ENCODE measurements at places on chromosomes 3 and 15.

DNA sequence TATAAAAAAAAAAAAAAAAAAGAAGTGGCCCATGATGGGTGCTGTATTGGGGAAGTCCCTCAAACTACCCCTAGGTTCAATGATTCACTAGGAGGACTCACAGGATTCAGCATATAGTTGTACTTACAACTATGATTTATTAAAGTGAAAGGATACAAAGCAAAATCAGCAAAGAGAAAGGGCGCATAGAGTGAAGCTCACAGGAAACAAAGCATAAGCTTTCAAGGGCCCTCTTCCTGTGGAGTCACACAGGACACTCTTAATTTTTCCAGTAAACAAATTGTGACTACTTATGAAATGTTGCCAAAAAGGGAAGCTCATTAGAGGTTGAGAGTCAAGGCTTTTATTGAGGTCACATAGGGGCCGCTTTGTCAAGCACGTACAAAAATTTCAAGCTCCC, 153.7 kb upstream of the GAP43 start:
- DNase-seq, result no peak

DNA sequence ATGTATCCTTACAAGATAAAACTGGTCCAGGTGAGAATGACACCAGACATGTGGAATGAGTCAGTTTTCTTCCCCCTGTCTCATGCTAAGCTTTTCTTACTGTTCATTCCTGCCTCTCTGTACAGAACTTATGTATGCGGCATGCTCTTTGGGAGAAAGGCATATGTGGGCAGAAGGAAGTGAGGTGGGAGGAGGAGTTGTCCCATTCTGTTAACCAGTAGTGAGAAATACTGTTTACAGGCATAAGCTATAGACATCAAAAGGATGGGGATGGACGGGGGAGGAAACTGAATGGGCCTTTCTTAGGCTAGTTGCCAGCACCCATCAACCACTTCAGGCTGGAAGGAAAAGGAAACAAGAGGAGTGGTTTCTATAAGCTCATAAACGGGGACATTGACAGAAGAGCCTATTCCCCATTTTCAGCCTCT, 143.6 kb upstream of the BHLHE40 start:
- DNase-seq, result no peak

- DNase-seq, result no peak
Observed at GRCh38 chr3:61935814-61936213, 374.4 kb downstream of the PTPRG start.

DNA sequence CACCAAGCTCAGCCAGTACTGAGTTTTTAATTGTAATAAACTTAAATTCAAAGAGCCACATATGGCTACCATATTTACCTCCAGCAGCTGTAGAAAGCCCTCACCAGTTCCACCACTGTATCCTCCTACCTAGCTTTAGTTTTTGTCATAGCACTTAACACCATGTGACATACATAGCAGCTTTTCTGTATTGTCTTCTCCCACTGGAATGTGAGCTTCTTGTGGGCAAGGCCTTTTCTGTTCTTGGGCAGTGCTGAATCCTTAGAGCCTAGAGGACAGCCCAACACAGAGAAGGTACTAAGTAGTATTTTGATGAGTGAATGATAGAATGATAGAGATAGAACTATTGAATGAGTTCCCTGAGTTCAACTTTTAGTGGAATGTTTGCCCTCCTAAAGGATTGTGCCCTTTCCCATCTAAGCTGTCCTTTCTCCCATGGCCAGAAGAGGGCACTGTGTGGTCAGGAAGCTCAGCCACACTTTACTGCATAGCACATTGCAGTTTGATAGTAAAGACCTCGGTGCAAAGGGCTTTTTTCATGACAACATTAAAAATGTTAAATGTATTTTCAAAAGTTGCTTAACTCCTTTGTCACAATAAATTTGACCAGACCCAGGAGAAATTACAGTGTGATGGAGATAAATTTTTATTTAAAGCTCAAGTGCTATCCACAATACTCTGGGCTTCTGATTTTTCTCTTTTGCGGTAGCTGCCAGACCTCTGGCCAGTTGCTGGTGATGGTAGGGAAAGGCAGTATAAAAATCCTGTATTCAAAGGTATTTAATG, 115.8 kb downstream of the GHSR start:
- peak; percentile 66 for DNase-seq

GRCh38 chr3:39978308-39978707, 168.9 kb downstream of the MYRIP start:
- no peak for DNase-seq

DNA sequence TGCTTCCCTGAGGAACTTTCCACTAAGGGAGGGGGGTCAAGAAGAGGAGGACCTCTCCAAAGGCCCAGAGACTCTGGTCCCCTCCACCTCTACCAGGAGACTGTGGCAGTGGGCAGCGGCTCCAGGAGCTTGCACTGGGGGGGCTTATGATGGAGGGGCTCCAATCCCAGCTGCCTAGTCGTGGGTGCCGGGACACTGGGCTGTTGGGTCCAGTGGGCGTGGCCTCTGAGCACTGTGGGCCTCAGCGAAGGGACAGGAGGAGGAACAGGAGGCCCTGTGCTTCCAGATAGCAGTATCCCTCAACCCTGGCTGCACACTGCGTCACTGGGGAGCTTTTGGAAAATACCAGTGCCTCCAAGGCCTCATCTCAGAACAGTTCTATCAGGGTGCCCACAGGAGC, 13.5 kb upstream of the DLL4 start:
- no peak for DNase-seq
